ENCODE measurements at places on chromosomes 4 and X.

GRCh38 chrX:70444946-70445656 lies 466 bp downstream of the DLG3 start:
- no peak for DNase-seq

- DNase-seq: no peak
These were observed 138.2 kb upstream of the PSAPL1 start for GRCh38 chr4:7572894-7573293.

GRCh38 chr4:148275266-148275665 lies 166.9 kb downstream of the NR3C2 start:
- DNase-seq: no peak

DNA sequence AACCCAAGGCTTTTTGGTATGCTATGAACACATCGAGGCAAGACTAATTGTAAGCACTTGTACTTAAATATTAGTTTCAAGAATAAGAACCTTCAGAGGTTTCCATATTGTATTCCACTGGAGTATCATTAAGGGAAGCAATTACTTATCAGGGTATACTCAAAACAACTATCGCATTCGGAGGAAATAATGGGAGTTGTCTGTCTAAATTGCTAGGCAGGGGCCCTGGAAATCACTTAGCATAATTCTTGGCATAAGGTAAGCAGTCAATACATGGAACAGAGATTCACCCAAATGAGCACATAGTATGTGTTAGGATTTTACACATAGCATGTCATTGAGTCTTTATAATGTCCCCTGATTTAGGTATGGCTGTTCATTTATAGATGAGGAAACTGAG lies 249.4 kb downstream of the DHX15 start:
- no peak for DNase-seq

GRCh38 chrX:131894995-131895394 lies 128.1 kb upstream of the STK26 start:
- DNase-seq: peak; percentile 60

DNA sequence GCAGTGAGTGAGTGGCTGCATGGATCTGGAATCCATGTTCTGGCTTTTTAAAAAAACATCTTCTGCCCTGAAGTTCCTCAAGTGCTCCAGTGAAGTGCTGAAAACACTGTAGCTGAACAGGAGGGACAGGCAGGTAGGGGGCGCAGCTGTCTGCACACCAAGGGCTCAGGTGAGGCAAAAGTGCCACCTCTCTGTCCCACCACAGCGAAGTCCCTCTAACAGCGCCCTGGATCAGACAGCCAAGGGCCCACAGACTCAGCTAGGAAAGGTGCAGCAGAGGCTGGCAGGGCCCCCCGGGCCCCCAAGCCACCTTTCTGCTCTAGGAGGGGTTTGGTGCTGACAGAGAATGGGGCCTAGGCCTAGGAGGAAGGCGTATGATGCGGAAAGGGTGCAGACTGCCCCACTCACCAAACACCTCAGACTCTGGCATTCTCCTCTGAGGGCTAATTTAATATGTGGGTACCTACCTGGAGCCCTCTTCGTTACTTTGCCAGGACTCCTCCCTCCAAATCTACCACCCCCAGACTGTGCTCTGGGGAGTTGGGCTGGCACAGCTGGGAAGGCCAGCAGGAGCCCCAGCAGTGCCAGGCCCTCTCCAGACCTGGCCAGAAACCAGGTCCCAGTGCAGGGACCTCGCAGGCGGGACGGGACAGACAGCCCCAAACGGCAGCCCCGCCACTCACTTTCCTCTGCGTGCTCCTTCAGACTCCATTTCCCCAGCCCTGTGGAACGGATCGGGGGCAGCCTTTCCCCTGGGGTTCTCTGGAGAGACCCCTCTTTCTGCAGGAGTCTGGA lies 73.7 kb downstream of the ENPP6 start:
- no peak for DNase-seq
